T-helper 1 cell (primary cell): ENCODE measurements at places on chromosomes 5 and 9.

DNA sequence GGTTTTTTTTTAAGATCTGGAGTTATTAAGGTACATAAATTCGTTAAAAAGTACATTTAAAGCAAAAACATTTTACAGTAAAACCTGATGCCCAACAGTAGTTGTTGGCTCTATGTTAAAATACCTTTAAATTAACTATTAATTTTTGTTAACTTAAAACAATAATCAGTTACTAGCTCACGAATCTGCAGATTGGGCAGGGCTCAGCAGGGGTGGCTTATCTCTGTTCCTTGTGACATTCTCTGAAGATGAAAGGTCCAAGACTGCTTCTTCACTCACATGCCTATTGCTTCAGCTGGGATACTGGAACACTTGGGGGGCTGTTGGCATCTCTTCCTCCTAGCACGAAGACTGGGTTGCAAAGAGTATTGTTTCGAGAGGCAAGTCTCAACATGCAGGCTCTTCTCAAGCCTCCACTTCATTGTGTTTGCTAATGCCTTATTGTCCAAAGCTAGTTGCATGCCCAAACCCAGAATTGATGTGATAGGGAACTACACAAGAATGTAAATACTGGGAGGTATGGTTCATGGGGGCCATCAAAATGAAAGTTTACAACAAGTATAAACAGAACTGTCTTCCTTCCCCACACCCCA is 46.6 kb downstream of the MAP3K1 start:
- no peak for DNase-seq

DNA sequence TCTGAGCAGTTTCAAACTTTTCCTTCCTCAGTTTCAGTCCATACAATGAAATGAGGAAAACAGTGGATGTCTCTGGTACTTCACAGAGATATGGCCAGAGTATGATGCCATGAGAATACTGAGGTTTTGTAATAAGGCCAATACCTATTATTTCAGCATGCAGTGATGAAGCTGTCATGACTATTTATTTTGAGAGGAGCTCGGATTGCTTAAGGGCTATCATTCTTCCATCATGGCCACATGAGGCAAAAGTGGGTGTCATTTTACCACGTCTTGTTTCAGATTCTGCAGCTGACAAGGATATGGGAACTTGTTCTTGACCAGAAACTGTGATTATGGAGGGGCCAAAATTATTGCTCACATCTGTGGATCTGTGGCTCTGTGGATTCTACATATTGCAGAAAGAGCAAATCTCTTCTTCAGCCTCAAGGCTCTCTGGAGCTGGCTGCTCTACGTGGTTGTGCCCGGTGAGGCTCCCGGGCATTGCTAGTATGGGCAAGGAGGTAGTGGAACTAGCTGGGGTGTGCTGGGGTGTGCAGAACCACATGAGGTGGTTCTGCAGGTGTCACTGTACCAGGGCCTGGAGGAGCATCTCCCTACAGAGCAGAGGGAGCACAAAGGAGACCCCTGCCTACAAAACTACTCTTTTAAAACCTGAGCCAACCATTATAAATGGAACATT is 180.3 kb downstream of the SEMA6A start:
- no peak for DNase-seq

DNA sequence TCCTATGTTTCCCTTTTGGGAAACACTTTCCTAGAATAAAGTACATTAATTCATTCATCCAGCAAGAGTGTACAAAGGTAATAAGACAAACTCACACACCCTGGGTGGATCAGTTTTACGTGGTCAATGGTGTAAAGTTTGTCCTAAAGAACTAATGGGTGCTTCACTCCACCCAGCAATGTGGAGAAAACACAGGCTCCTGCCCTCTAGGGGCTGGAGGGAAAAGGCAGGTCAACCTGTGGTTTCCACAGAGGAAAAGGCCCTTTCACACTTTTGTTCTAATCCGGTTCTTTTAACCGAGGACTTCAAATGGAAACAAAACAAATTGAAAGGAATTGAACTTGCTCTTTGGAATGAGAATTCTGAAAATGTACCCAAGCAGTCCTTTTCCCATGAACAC is 80.9 kb upstream of the SPOCK1 start:
- no peak for DNase-seq

DNA sequence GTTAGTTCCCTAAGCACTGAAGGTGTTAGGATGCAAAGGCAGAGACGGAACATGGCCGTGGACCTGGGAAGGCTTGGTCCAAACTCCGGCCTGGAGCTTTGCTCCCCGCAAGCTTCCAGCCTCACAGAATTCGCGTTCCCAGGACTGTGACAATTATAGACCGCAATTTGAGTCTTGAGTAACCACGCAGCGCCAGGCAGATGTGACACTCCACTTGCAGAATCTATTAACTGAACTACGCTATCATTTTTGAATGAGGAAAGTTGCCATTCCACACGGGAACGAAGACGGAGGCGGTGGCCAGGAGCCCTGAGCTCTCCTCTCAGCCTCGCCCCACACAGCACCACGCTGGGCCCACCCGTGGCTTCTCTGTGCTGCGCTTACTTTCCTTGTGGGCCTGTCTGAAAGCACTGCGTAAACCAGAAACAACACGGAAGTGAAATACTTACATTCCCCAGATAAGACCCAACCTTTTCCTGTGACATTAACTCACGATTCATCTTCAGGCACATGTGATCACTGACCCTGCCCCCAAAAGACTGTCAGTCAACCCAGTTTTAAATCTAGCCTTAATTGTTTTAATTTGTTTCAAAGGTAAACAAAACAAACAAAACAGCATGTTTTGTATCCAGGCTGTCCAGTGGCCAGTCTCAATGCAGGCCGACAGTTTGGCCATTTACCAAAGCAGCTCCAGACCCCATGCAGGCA is 16.1 kb upstream of the COL5A1 start:
- DNase-seq, result no peak

DNA sequence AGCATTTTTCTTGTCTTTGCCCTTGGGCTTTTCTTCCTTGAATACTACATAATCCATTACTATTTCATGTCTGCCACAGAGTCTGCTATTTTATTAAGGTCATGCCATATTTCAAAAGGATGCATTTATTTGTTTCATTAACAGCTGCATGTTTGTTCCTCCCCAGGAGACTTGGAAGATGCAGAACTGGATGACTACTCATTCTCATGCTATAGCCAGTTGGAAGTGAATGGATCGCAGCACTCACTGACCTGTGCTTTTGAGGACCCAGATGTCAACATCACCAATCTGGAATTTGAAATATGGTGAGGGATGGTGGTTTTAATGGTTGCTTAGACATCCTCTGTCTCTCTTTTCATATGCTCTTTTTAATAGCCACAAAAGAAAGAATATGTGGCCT is 4.0 kb downstream of the IL7R start:
- no peak for DNase-seq

DNA sequence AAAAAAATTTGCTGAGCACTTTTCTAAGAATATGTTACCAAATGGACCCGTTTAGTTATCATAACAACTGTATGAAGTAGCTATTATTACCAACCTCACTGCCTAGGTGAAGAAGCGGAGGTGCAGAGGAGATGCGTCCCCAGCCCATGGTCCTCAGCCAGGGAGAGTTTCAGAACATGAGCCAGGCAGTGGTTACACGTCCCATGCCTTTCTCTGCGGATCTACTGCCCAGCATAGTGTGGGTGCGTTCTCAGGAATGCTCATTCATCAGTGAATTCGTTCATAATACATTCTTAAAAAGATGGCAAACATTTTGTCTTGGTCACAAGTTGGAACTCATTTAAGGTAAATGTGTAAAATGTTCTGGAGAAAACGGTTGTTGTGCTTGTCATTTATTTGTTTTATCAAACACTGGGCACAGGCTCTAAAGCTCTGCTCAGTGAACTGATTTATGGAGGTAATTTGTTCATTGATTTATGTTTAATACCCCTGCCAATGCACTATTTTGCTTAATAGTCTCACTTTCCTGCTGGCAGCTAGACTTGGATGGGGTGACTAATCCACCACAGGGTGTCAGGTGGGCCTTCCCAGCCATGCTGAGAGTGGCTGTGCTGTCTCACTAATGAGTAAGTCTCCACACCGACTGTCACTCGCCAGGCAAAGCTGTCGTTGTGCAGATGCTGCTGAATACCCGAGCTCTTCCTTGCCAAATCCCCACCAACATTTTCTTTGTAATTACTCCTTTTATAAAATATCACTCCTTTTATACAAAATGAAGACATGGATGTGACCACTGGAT is 248.8 kb downstream of the TENT4A start:
- DNase-seq, result no peak

- no peak for DNase-seq
Observed at GRCh38 chr5:177496727-177497291, 595 bp downstream of the PDLIM7 start.

GRCh38 chr5:23316060-23316591 is 191.3 kb upstream of the PRDM9 start:
- no peak for DNase-seq

DNA sequence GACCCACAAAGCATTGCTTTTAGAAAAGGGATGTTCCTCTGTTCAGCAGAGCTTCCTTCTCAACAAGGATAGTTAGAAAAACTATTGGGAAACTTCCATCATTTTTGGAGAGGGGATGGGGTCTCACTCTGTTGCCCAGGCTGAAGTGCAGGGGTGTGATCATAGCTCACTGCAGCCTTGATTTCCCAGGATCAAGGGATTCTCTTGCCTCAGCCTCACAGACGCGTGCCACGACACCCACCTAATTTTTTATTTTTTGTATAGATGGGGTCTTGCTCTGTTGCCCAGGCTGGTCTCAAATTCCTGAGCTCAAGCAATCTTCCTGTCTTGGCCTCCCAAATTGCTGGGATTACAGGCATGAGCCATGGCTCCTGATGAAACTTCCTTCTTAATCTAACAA is 34.8 kb downstream of the PHAX start:
- no peak for DNase-seq

DNA sequence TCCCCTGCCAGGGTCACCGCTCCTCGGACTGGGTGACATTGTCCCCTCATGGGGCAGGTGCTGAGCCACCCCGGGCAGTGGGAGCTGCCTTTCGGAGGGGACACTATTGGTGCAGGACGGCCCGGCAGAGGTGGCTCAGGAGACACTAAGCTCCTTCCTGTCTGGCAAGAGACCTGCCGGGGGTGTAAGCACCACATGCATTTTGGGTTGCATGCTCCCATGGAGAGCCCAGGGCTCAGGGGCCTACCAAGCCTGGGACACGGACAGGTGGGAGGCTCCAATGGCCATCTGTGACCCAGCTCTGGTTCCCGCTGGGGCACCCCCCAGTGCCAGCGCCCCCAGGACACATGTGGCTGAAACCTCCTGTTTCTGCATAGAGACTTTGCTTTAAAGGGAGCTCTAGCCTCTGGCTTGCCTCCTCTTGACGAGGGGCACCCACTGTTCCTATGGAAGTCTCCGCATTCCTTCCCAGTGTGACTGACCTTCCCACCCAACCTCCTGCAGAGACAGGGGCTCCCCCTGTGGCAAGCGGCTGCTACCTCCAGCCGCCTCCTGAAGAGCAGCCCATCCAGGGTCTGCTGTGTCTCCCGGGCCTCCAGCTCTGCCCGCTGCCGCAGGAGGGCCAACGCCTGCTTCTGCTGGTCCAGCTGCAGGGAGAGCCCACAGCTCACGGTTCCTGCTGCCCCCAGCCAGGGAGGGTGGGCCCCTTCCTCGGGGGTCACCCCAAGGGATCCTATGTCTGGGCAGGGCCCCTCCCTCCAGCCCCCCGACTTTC is 28.1 kb downstream of the CCDC187 start:
- no peak for DNase-seq

- DNase-seq, result no peak
Observed at GRCh38 chr5:138661991-138662434, 86.8 kb upstream of the HSPA9 start.

DNA sequence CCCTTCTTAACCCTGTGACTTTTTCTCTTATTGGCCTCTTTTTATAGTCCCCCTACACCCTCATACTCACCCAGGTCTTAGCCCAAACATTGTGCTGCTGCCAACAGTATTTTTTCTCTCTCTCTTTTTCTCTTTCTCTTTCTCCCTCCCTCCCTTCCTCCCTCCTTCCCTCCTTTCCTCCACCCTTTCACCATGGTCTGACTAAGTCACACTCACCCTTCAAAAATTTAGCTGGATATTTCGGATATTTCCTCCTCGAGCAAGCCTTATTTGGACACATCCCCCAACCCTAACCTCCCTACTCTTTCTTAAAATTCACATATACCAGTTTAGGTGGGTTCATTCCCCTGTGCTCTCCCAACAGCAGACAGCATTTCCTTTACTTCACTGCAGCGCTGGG is 64.7 kb downstream of the FGF1 start:
- no peak for DNase-seq

DNA sequence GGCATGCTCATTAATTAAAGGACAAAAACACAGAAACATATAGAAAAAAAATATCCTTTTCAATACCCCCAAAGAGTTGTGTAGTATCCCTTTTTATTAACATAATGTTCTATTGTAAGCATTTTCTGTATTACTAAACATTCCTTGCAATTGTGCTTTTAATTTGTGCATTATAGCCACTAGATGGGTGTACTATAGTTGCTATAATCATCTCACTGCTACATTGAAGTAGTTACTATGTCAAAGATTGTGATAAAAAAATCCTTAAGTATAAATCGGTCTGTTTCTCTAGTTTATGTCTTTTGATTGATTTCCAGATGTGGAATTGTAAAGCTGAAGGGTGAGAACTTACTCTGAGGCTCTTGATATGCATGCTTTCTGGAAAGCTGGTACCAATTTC is 21.4 kb downstream of the FREM1 start:
- no peak for DNase-seq
